Activated CD4-positive, alpha-beta T cell treated with anti-CD3 and anti-CD28 coated beads, Interleukin-10, Interleukin-2, amounts not matched to agents 100 ng/mL and 50 ng/mL, durations not matched to agents 16 hours and 8 hours (primary cell): ENCODE measurements at places on chromosomes 1 and 21.

GRCh38 chr1:65417729-65418128, 2.7 kb upstream of the LEPR start:
- no peak for DNase-seq

DNA sequence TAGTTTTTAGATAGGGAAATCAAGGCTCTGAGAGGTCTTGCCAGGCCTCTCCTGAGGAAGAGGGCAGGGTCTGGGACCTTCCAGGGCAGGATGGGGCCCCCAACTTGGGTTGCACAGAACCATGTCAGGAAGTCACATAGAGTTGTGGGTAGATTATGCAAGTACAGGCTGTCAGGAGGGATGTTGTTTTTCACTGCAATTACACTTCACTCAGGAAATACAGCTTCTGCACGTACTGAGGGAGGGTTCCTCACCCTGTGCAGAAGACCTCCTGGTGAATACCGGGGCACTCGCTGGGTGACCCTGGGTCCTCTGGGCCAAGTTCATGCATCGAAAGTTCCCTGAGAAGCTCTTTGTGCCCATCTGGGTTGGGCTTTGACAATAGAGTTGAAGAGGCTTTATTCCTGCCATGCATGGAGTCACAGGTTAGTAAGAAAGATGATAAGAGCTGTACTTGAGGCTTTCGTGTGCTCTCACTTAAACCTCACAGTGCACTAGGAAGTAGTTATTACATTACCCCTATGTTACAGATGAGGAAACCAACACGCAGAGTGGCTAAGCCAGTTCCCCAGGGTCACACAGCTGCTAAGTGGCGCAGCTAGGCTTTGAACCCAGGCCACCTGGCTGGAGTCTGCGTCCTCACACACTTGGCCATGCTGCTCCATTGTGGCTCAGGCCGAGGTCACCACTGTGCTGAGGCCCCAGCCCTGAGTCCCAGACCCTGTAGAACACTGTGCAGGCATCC, 16.2 kb upstream of the TNFRSF1B start:
- peak; percentile 68 for DNase-seq

DNA sequence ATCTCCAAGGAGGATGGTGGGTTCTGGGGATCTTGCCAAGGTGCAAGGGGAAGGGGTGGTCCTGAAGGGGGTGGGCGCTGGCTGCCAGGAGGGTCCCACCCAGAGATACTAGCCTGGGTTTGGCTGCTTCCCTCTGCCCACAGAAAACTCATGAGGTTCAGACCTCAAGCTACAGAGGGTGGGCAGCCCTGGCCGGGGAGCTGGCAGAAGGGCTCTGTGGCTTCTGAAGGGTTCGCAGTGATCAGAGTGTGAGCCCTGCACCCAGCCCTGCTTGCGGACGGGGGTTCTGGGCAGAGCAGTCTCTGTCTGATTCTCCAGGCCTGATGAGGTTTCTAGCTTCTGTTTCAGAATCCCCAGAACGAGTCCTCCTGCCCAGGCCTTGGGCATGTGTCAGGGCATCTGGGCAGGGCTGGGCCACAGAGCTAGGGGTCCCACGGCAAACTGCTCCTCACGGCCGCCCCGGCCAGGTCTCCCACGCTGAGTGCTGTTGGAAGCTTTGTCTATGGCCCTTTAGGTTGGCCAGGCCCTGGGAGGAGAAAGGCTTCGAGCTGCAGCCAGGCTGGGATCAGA, 635 bp upstream of the MMEL1 start:
- DNase-seq: no peak

DNA sequence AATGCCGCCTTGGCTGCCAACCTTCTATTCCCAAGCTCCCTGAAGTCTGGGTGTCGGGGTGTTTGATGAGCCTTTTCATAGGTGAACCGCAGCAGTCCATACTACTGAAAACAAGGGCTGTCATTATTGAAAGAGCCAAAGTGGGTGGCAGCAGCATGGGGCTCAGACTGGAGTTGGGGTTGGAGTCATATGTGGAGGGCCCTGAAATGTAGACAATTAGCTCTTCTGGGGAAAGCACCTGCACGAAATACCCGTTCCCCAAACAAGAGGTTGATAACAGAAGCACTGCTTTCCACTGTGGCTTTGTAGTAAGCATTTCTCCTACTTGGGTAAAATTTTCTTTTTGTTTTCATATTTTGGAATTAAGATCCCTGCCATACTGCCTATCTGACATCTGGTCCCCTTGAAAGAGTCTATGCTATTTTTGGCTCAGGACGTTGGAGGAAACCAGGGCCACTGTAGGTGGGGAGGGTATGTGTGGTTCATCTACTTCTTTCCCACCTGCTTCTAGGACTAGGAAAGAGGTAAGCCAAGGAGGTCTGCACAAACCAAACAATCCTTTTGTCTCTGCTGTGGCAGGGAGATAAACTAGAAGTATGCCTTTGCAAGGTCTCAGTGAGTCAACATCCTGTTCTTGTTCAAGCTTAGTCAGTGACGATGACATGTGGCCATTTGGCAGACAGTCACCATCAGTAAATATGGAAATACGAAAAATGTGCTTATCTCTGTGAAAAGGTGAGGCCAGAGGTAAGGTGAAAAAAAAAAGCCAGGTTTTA, 197.0 kb upstream of the UBE2U start:
- DNase-seq: peak; percentile 25

DNA sequence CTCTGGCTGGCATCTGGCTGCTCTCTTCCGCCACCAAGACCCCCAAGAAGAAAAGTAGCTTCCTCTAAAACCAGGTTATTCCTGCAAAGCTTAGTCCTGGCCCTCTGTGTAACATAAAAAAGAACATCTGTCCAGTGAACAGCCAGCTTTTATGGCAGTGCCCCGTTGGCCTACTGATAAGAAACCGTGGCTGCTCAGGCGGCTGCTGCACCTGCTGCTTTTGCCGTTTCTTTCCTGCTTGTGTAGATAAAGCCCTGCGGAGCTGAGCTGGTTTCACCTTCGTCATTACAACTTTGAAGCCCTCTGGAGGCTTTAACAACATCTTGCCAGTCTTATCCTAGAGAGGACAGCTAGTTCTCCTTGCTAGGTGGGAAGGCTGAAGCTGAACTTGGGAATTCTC, 20.5 kb downstream of the ELAPOR1 start:
- DNase-seq: no peak

DNA sequence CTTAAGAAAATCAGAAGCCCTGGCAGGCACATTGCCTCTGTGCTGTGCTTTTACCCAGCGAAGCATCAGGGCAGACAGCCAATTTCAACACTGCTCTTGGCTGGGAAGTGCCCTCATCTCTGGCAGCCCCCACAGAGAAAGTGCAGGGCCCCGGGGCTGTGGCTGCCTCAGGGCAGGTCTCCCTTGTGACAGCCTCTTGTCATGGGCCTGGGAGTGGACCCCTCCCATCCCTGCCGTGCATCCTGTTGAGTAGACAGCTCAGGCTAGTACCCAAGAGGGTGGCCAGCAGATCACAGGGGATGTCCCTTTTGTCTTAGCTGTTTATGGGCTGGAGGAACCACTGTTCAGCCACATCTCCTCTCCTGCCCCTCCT, 23.3 kb downstream of the TTC34 start:
- DNase-seq: no peak

GRCh38 chr1:235098547-235098946, 30.1 kb downstream of the TOMM20 start:
- DNase-seq: no peak

GRCh38 chr1:65164633-65165032, 16.6 kb downstream of the AK4 start:
- DNase-seq: no peak

GRCh38 chr1:177124577-177125278, 39.8 kb downstream of the ASTN1 start:
- DNase-seq: no peak

- no peak for DNase-seq
Observed at GRCh38 chr1:197320991-197321531, 53.0 kb downstream of the CRB1 start.

- DNase-seq: no peak
Observed at GRCh38 chr21:16378525-16378924, 648.7 kb downstream of the USP25 start.

DNA sequence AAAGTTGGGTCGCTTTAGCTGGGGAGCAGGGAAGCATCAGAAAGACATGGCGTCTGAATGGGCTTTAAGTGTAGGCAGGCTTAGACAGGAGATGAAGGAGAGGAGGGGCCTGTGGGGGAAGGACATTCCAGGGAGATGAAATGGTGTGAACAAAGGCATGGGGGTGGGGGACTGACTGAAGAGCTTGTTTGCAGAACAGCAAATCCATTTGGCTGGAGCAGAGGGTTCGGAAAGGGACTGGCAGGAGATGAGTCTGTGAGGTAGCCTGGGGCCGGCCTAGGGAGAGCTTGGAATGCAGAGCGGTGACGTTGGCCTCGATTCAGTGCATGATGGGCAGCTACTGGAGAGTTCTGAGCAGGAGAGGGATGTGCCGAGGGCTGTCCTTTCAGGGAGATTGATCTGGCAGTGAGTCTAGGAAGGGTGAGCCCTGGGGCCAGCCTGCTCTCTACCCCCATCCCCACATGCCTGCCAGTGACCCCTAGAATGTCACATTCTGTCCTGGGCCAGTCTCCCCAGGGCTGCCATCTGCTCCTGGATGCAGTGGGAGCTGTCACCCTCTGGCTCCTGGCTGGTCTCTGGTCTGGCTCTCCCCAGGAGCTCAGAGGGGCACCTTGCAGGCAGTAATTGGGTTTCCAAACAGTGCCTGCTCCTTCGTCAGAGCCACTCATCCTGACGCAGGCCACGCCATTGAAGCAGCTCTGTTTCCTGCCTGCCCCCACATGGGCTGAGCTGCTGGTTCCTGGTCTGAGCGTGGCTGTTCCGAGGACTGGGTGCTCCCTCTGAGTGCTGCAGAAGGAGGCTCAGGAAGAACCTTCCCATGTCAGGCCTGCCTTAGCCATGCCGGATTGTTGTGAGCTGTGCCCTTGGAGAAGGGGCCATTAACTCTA, 22.3 kb upstream of the TMEM222 start:
- DNase-seq: no peak

GRCh38 chr1:200887036-200887435, 7.7 kb upstream of the INAVA start:
- DNase-seq: no peak

GRCh38 chr1:18049228-18049627, 58.4 kb upstream of the IGSF21 start:
- no peak for DNase-seq

- DNase-seq: no peak
Observed at GRCh38 chr21:21183092-21183491, 184.9 kb downstream of the NCAM2 start.

DNA sequence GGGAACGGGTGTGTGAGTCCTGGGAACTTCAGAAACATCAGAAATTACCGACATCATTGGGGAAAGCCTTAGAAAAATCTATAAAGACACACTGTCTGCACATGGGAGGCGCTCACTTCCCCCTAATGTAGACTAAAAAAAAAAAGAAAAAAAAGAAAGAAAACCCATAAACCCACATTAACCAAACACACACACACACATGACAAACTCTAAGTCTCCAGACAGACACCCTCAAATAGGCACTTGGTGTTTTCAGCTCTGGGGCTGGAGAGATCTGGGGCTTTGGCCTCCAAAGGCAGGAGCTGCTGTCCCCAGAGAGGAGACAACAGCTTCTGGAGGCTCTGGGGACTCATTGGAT, 13.2 kb upstream of the SDHB start:
- no peak for DNase-seq

- DNase-seq: peak; percentile 93
Observed at GRCh38 chr1:172699111-172699510, 40.2 kb downstream of the FASLG start.

GRCh38 chr1:150553392-150554085, 4.3 kb downstream of the ADAMTSL4 start:
- no peak for DNase-seq

DNA sequence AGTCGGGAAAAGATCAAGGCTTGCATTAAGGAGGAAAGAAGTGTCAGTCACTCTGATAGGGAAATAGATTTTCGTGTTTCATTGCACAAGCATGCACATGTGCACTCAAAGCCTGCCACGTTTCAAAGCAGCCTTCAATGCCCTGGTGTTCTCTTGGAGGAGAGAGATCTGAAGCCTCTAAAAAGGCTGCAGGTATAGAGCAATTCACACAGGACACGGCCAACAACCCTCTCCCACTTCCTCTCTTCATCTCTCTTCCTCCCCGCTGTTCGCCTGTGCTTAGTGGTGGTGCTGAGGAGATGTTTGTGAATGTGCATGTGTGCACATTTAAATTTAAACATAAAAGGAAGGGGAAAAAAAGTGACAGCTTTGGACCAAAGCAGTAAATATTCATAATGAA, 117.7 kb downstream of the NUF2 start:
- no peak for DNase-seq

DNA sequence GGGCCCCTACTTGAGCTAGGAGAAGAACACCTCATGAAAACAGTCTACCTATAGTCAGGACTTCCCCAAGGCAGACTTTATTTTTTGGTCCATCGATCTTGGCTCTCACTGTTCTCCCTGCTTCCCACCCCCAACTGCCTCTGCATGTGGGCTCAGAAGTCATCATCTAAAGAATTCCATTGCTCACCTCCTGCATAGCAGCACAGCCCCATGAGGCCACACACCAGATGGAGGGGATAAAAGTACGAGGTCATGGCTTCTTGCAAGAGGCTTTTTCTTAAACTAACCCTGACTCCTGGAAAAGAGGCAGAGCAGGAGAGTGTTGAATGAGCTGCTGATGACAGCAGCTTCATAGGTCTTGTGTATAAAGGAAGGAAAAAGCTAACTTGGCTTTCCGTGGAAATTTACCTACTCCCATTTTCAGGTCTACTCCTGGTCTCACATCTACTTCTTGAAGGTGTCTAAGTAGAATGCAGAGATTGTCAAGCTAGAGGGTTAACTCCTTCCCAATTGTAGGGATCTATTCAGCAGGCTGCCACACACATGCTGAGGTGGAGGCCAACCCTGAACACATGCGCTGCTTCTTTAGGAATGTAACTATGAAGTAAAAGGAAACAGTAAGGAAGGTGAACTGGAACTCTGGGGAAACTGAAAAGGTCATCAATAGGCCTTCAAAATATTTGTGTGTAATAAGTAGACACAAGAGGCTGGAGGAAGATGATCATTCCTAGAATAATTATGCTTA, 18.7 kb downstream of the WNT2B start:
- DNase-seq: no peak

GRCh38 chr1:161398900-161399256, 31.2 kb upstream of the CFAP126 start:
- DNase-seq: no peak

GRCh38 chr1:68210027-68210426, 22.3 kb downstream of the WLS start:
- DNase-seq: no peak

- DNase-seq: no peak
Observed at GRCh38 chr1:230087028-230087716, 20.1 kb downstream of the GALNT2 start.

DNA sequence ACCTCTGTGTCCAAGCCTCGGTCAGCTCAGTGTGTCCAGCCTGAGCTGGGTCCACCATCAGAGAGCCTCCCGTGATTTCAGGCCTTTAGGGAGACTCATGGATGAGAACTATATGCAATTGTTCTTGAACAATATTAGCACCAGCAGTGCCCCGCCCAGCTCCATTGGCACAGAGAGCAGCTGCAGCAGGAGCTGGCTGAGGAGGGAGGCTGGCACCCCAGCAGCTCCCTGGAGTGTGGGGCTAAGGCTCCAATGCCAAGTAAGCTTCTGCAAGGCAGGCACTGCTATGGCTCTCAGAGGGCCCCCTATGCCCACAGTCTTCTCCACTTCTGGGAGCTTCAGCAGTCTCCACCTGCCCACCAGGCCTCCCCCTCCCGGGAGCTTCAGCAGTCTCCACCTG, 593.3 kb downstream of the MATN1 start:
- DNase-seq: no peak

GRCh38 chr1:201266774-201267173, 16.5 kb upstream of the PKP1 start:
- DNase-seq: no peak
